ENCODE measurements at places on chromosomes 13 and 19.

GRCh38 chr13:27631156-27631555 lies 9.5 kb downstream of the POLR1D start:
- H3K27ac ChIP-seq: no peak overlapping the region
- H3K4me1 ChIP-seq: no peaks in the 10 kb centered on the region
- DNase-seq: no peak
- no peaks in the 10 kb centered on the region for H3K27me3 ChIP-seq

GRCh38 chr13:25525884-25526283 lies 154.1 kb downstream of the ATP8A2 start:
- DNase-seq: no peak
- H3K4me3 ChIP-seq: no peak overlapping the region
- H3K27ac ChIP-seq: no peak overlapping the region
- no peaks in the 10 kb centered on the region for H3K27me3 ChIP-seq
- no peaks in the 10 kb centered on the region for H3K36me3 ChIP-seq

GRCh38 chr19:36939153-36939552 lies 23.0 kb downstream of the ZNF568 start:
- no peak for DNase-seq
- H3K4me1 ChIP-seq: no peaks in the 10 kb centered on the region
- no peak overlapping the region for H3K4me3 ChIP-seq
- no peaks in the 10 kb centered on the region for H3K27me3 ChIP-seq
- H3K27ac ChIP-seq: no peak overlapping the region

- DNase-seq: no peak
- peaks cover 21% of the 10 kb centered on the region for H3K4me1 ChIP-seq
- H3K27me3 ChIP-seq: no peaks in the 10 kb centered on the region
- H3K27ac ChIP-seq: no peak overlapping the region
Measured at GRCh38 chr19:46475986-46476385, 4.6 kb upstream of the PNMA8A start.

GRCh38 chr13:110872768-110873638 lies 41.9 kb downstream of the ANKRD10 start:
- no peak overlapping the region for H3K4me3 ChIP-seq
- no peak overlapping the region for H3K27ac ChIP-seq
- H3K4me1 ChIP-seq: no peaks in the 10 kb centered on the region

DNA sequence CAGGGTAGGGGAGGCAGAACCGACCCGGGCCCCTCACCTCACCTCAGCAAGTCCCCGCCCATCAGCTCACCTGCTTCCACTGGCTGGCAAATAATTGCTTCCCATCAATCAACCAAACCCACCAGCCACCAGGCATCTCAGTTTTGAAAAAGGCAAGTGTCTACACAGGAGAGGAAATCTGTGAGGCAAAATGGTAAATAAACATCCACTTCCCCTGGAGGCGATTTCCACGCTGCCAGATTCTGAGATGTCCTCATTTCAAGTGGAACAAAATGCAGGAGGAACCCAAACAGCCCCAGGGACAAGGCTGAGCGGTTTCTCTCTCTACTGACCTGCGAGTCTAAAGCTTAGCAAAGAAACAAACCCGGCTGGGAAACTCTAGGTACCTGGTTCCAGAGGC lies 117.5 kb downstream of the CRYL1 start:
- peak; percentile 19 for DNase-seq
- H3K4me3 ChIP-seq: no peak overlapping the region
- no peaks in the 10 kb centered on the region for H3K27me3 ChIP-seq
- H3K36me3 ChIP-seq: no peaks in the 10 kb centered on the region
- H3K27ac ChIP-seq: no peak overlapping the region

DNA sequence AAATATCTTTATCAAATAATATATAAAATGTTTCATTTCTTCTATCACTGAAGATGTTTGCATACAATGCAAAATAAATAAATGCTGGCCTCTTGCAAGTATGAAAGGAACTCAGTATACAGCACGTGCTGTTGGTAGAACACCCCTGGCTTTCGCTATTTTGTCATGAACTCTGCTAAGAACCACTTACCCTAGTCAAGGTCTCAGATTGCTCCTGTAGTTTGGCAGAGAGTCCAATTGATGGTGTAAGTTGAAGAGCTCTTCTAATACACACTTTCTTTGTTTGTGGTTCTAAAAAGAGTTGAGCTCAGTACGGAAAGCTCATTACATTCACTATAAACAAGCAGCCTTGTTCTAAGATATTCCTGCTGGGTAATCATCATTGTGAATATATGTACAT lies 1258.9 kb downstream of the EFNB2 start:
- H3K4me1 ChIP-seq: no peaks in the 10 kb centered on the region
- no peak overlapping the region for H3K4me3 ChIP-seq
- H3K36me3 ChIP-seq: no peaks in the 10 kb centered on the region
- DNase-seq: no peak
- H3K27ac ChIP-seq: no peak overlapping the region
